ENCODE measurements at places on chromosomes 3 and 15.

GRCh38 chr15:98142572-98142971 is 182.1 kb downstream of the ARRDC4 start:
- no peak for DNase-seq

GRCh38 chr15:98195796-98196195 is 235.3 kb downstream of the ARRDC4 start:
- DNase-seq: no peak

DNA sequence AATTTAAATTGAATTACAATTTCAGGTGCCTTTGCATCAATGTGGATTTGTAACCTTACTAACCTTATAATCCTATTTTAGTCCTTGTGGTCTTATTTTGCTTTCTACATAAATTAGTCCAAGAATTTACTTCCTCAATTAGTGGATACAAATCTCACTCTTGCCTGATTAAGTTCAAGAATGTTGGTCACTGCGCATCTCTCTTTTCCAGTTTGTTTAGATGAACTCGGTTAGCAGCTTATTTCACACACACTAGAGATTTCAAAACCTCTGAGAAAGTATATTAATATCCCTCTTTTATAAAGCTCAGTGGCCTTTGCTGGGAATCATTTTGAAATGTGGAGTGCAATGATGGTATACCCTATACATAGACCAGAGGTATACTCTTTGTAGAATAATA is 243.4 kb downstream of the DTWD1 start:
- no peak for DNase-seq

DNA sequence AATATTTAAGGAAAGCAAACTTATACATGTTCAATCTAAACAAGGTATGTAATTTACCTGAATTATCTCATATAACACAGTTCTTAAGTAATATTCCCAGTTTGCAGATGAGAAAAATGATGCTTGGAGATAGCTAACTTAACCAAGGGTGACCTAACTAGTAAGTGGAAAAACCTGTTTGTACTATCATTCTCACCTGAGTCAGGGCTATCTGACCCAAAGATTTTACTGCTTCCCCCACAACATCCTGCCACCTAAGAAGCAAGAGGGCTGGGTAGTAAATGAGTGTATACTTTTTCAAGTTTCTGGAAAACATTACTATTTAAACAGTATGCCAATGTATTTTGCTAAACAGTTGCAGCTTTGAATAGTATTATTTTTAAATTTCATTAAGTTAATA is 10.6 kb downstream of the TP63 start:
- no peak for DNase-seq

GRCh38 chr3:17994167-17994566 is 251.7 kb upstream of the TBC1D5 start:
- no peak for DNase-seq

DNA sequence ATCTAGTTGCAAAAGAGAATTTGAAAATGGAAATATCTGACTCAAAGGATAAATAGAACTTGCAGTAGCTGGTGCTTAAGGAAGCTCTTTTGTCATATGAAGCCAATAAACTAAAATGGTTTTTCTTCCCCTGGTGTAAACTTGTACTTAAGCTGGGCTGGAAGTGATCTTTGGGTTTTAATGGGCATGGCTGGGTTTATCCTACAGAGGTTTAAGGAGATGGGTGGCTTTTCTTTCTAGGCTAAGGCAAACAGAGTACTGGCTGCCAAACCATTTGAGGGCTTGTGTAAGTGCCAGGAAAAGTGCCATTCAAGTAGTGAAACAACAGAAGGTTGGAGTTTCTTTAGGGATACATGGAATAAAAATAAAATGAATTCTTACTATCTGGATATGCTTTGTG is 12.1 kb upstream of the UTS2B start:
- no peak for DNase-seq

DNA sequence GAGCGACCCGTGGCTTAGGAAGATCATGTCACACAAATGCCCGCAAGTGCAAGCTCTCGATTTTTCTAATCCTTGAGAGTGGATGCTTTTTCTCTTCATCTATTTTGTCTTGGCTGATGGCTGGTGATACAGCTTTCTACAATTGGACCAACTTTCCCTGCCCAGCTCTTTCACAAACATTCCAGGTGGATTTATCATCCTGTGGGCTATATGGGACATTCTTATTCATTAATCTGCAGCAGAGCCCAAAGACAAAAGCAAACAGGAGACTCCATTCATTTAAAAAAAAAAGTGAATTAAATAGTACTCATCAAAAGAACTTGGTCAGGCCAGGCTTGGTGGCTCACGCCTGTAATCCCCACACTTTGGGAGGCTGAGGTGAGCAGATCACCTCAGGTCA is 14.2 kb upstream of the TSEN2 start:
- no peak for DNase-seq

DNA sequence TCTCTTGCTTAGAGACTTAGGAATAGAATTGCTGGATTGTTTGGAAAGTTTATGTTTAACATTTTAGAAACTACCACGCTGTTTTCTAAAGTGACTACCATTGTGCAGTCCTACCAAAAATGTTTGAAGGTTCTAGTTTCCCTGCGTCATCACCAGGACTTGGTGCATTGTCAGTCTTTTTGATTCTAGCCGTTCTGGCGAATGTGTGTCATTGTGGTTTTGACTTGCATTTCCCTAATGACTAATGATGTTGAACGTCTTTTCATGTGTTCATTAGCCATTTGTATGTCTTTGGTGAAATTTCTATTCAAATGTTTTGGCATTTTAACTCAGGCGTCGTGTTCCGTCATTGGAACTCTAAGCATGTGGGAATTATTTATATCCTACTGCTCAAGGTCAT is 58.0 kb downstream of the CHD2 start:
- DNase-seq: no peak

- DNase-seq: no peak
These were observed 125.0 kb upstream of the MEF2A start for GRCh38 chr15:99440551-99441443.

- no peak for DNase-seq
These were observed 184.5 kb downstream of the STAG1 start for GRCh38 chr3:136567599-136568188.

DNA sequence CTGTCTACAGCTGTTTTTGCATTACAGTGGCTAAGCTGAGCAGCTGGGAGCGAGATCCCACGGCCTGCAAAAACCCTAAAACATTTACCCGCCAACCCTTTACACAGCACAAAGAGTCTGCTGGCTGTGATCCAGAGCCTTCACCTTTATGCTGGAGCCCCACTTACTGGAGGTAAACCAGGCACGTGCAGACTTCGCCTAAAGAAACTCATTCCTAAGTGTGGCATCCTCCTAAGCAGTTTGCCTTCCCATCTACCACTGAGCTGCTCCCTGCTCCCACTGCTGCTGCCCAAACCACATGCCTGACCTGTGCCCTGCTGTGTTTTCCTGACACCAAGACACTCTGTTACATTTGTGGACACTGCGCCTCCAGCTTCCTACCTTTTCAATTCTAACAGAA is 53.0 kb downstream of the CHSY1 start:
- DNase-seq: no peak

DNA sequence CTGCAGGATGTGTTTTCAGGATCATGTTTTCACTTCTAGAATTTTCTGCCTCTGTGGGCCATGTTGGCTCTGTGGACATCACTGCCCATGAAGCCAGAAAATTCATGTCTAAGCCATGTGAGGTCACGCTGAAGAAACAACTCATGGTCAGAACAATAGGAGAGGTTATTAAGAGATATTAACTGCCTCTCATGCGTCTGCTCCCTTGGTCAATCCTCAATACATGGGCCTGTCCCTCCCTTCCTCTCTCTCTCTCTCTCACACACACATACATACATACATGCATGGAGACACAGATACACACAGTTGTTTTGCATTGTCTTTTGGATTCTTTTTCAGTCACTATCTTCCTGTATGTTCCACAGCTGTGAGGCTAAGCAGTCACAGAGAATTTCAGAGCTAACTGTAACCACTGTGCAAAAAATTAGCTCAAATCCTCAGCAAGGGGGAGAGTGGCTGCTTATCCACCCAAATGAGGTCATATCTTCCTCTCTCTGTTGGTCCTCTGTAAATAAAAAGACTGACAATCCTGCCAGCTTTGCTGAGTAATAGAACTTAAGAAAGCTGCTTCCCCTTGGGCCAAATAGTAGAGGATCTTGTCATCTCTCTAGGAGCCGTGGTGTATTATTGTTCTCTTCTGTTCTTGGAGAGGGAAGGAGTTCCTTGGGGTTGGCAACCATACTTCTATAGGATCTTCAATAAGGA is 45.6 kb downstream of the LRTM1 start:
- DNase-seq: no peak

- no peak for DNase-seq
These were observed 32.2 kb upstream of the B3GNT5 start for GRCh38 chr3:183220828-183221227.

GRCh38 chr15:78225783-78226541 is 8.4 kb downstream of the ACSBG1 start:
- DNase-seq: no peak

DNA sequence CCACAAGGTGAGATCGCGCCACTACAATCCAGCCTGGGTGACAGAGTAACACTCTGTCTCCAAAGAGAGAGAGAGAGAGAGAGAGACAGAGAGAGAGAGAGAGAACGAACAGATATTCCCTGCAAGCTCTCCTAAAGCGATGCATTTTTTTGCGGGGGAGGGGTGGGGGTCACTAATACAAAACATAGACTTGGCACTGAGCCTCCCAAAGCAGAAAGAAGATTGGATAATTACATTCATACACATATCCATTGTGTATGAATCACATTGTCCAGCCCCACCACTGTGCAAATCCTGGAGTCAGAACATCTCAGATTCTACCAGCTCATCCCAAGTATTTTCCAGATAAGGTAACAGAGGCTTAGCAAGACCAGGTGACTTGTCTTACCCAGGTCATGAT is 459.9 kb downstream of the MAGI1 start:
- DNase-seq: no peak

GRCh38 chr3:64687781-64688604 is at the start of gene ADAMTS9:
Gene ADAMTS9 (minus strand): TSS chr3:64688000. CDS start chr3:64687657, 343 bp downstream.
- no peak for DNase-seq

Data from effector CD8-positive, alpha-beta T cell (primary cell).